A549 treated with DMSO at 1 μM for 4 hours (cell line): ENCODE measurements at places on chromosomes 5 and 9. TPM values are rescaled to one million over a fixed set of nuclear protein-coding genes. Genes with fewer than 3 reads are reported as not detected.

Gene SPZ1
- not detected in 5 replicates for total RNA-seq

Gene PAEP
- 0.13 to 0.46 TPM (median 0.20 TPM) in 3 of 5 replicates, not detected in the others for total RNA-seq

Gene CYLC2
- not detected in 5 replicates for total RNA-seq

Gene KCTD16
- 0.02 to 0.06 TPM (median 0.05 TPM) in 5 replicates for total RNA-seq
